ENCODE measurements at places on chromosomes 2 and 18. TPM values are rescaled to one million over a fixed set of nuclear protein-coding genes. Genes with fewer than 3 reads are reported as not detected.

HOXD4 gene
- 1.2 TPM for total RNA-seq

DTNA gene
- 11.5 TPM for total RNA-seq

COL3A1 gene
- total RNA-seq = 3,160 TPM

TMEM247 gene
- not detected for total RNA-seq

WDSUB1 gene
- 13.8 TPM for total RNA-seq

HOXD12 gene
- not detected for total RNA-seq

DNAJC5G gene
- not detected for total RNA-seq

TCF23 gene
- total RNA-seq = not detected

NOL4 gene
- not detected for total RNA-seq

SKOR2 gene
- not detected for total RNA-seq

HAAO gene
- total RNA-seq = 0.72 TPM

SLC8A1 gene
- total RNA-seq = 82.9 TPM

LYG1 gene
- total RNA-seq = 0.88 TPM

MMADHC gene
- 187 TPM for total RNA-seq

SERPINB8 gene
- 30.4 TPM for total RNA-seq

GAL3ST2 gene
- total RNA-seq = 0.36 TPM

ST8SIA5 gene
- under 0.01 TPM for total RNA-seq

TMEM169 gene
- 0.88 TPM for total RNA-seq

LIMS4 gene
- 15.9 TPM for total RNA-seq

DRC1 gene
- total RNA-seq = 0.36 TPM

ME2 gene
- total RNA-seq = 36.2 TPM

GATA6 gene
- 10.9 TPM for total RNA-seq

STAMBP gene
- total RNA-seq = 23.2 TPM

CNRIP1 gene
- total RNA-seq = 46.3 TPM

KCNJ3 gene
- not detected for total RNA-seq

METTL4 gene
- total RNA-seq = 10.5 TPM
